ENCODE measurements at places on chromosomes 16 and 17.

DNA sequence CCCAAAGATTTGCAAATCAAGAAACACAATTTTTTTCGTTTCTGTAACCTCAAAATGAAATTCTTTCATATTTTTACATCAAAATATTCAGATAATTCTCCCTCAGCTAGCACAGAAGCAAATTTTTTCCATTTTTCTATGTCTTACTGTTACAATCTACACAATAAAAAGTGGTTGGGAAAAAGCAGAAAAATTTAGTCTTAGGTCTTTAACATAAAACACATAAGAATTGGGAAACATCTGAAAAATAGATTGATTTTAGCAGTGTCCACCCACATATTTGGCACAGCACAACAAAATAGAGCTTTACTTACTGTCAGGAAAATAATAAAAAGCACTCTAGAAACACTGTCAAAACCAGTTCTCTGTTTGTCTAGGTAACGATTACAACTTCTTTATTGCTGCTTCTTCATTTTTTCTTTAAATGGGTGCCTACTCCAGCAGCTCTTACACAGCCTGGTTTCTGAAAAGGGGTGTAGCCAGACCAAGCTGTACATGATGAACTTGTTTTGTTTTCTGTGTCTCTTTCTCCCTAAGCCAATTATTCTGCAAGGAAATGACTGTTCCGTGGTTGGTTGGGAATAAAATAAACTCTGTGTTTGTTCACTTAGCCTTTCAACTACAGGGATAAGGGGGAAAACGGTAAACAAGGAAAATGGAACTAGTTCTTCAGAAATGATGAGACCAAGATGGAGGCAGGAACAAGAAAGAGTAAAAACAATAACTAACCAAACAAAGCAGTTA is at the start of gene ABCA6:
TSS of gene ABCA6 (minus strand) at position 465 of the 744 bp plus-strand sequence. CDS start 1,192 bp downstream, outside the sequence.
- no peak for DNase-seq

GRCh38 chr17:80980397-80981061 is 11.1 kb upstream of the CHMP6 start:
- DNase-seq = no peak

DNA sequence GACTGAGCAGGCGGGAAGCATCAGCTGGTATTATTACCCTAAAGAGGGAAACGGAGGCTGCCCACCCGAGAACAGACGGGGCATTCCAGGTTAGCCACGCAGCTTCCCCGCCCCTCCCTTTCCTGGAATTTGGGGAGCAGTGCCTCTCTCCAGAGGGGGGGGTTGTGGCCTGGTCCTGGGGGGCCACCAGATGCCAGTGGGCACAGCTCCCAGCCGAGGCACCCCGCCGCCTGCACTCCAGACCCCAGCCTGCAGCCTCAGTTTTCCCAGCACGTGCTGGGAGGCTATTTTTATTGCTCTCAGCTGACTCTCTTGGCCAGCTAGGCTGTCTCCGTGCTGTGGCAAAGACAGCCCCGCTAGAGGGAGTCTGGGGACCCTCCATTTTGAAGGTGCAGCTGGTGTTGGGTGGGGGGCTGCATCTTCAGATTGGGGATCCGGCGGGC is 62.7 kb upstream of the GSE1 start:
- no peak for DNase-seq

GRCh38 chr16:2839650-2840450 is 9.7 kb downstream of the ZG16B start:
- no peak for DNase-seq

GRCh38 chr16:83366228-83366627 is 441.6 kb upstream of the HSBP1 start:
- no peak for DNase-seq

- no peak for DNase-seq
These were observed 22.4 kb downstream of the CEP95 start for GRCh38 chr17:64529221-64529620.

- peak; percentile 54 for DNase-seq
These were observed 7.3 kb upstream of the DDX52 start for GRCh38 chr17:37650419-37651003.
